SK-N-MC (cell line): ENCODE measurements at places on chromosomes 4 and X.

- no peak for DNase-seq
Measured at GRCh38 chrX:107716816-107717700, 58.5 kb downstream of the TSC22D3 start.

GRCh38 chr4:80266253-80266901 is at the start of gene FGF5:
FGF5 (plus strand) TSS chr4:80266664; CDS start chr4:80266825, 161 bp downstream.
- DNase-seq = no peak

DNA sequence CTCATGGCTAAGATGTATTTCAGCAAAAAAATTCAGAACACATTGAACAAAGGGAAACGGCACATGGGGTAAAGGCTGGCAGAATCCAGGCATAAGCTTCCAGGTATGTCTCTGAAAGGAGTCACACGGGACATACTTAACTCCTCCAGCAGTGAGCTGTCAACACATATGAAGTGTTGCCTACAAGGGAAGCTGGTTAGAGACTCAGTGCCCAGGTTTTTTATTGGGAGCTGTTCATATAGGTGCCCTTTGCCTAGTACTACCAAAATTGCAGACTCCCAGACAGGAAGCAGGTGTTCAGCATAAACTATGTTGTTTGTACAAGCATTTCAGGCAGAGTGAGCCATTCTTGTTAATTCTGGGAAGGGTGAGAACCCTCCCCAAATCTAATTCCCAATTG is 77.4 kb upstream of the PUDP start:
- DNase-seq = no peak

DNA sequence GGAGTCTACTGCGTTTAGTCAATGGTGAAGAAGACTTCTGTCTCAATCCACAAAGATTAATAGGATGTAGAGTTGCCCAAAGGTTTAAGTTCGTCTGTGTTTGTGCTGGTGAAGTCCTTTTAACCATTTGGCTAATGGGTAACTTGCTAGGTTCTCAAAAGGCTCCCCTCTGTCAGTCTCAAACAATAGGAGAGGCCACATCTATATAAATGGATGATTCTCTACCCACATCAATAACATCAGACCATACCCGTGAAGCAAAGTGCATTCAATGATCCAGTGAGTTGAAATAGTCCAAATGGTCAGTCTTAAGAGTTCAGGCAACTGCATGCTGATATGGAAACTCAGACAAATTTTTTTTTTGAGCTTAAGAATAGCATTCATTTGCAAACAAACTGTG is 28.1 kb downstream of the RS1 start:
- no peak for DNase-seq

DNA sequence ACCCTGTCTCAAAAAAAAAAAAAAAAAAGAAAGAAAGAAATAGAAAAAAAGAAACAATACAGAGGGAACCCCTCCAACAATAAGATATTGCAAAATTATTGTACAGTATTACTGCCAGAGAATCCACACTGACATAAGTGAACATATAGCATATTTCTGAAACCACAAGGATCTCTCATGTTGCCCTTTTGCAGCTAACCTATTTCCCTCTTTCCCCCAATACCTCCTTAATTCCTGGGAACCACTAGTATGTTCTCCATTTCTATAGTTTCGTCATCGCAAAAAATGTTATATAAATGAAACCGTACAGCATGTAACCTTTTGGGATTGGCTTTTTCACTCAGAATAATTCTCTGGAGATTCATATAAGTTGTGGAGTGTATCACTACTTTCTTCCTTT is 20.0 kb upstream of the BMP2K start:
- no peak for DNase-seq

GRCh38 chr4:25857403-25857802 is 5.4 kb downstream of the SEL1L3 start:
- DNase-seq = no peak

DNA sequence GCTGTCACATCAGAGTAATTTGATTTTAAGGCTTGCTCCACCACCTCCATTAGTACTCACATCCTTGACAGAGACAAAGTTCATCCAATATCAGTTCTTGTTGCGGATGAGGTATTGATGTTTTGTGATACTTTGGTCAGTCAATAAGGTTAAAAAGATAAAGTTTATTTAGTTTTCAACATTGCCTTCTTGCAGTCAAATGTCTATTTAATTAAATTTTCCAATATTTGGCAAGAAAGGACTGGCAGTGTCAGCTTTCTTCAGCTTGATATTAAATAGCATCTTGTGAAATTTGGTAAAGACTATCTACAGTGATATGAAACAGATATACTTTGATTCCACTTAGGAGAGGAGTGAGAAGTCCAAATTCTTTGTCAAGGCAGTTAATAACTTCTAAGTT is 493.4 kb downstream of the ADGRL3 start:
- DNase-seq = no peak

GRCh38 chr4:153936121-153936520 is 147.2 kb upstream of the SFRP2 start:
- no peak for DNase-seq

DNA sequence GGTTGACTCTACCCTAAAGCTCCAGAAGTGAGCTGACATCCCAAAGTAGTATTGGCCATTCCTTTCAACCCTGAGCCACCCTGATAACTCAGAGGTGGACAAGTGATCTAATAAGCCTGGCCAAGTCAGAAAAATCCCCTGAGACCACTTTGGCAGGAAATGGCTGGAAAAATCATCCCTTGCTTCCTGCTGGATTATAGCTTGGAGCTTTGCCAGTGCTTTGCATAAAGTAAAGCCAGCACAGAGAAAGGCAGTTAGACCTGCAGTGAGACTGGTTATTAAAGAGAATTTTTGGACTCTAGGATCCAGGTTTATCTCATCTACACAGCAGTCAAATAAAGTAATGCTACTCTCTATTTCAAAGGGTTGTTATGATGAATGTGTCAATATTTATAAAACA is 6.4 kb downstream of the CXCL3 start:
- no peak for DNase-seq

- peak; percentile 52 for DNase-seq
Measured at GRCh38 chr4:80989921-80990544, 40.5 kb upstream of the BMP3 start.

- no peak for DNase-seq
Measured at GRCh38 chrX:47687263-47687662, 28.3 kb upstream of the UXT start.

DNA sequence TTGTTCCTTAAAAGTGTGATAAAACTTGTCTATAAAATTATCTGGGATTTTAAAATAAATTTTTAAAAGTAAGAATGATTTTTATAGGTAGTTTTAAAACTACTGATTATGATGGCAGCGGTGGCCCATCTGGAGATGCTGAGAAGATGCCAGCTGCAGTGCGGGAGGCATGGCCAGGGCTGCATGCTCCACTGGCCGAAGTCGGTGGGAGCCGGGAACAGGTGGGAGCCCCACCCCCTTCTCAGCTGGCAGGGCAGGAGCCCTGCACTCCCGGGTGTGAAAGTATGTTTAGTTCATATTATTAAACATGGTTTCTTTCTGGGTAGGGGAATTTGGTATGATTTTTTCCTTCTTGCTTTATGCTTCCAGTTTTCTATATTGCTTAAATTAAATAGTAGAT is 63.8 kb downstream of the CORIN start:
- DNase-seq = no peak

DNA sequence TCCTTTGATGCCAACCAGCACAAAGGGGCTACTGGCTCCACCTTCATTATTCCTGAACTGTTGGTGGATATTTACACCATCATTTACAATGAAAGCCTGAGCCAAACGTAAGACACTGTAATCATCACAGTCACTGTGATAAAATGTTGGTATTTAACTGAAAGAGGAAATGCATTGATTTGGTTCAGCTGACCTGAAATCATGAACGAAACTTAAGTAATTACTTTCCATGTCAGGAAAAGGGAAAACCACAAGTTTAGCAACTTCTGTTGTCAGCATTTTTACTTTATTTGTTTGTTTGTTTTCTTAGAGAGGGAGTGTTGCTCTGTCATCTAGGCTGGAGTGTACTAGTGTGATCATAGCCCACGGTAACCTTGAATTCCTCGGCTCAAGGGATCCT is 247.8 kb upstream of the FAM47A start:
- no peak for DNase-seq

DNA sequence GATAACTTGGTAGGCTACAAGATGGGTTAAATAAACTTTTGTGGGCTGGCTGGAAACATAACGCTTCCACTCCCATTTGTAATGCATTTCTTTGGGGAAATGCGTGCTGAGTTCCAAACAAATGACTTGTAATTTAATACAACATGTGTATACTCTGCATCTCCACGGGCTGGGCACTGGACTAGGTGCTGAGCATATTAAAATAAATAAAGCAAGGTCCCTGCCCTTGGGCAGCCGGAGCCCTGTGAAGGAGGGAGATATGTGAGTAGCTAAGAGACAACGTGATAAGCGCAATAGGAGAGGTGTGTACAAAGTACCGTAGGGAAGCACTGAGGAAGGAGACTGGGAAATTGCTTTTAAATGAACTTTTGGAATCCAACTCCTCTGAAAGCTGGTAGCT is 147.2 kb upstream of the RBPJ start:
- no peak for DNase-seq

DNA sequence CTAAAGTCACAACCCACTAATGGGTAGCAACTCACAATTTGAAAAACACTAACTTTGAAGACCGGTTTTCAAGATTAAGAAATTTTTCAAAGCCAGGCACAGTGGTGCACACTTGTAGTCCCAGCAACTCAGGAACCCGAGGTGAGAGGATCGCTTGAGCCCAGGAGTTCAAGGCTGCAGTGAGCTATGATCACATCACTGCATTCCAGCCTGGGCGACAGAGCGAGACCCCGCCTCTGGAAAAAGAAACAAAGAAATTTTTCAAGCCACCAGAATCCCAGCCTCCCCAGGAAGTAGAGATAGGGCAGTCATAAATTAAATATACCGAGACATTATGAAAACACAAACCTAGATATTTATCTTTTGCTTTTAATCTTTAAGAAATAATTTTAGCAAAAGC is 13.0 kb downstream of the SMARCA1 start:
- no peak for DNase-seq

GRCh38 chr4:152628128-152628527 is 51.7 kb downstream of the TMEM154 start:
- no peak for DNase-seq

DNA sequence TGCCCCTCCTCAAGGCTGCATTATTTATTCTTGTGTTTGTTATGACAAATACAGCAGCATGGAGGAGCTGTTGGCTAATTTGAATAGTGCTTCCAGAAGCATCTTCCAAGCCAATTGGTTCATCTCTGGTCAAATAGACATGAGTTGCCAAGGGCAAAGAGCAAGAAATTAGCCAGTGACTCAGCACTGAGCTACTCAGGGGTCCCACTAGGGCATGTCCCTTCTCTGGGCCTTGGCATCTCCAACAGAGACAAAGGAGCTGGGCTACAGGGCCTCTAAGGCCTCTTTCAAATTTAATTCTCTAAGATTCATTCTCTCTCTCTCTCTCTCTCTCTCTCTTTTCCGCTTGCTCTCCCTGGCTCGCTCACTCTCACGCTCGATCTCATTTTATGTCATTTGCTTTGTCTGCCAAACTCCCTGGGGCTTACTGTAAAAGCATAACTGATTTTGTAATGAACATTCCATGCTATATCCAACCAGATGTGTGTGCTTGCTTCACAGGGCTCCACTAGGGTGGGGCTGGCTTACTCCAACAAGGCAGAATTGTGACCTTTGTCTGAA is 86.7 kb upstream of the MAGEA4 start:
- peak; percentile 65 for DNase-seq

- DNase-seq = no peak
Measured at GRCh38 chr4:121072224-121073003, at the start of gene NDNF. NDNF (minus strand) TSS chr4:121072535; CDS start chr4:121045837, 26,698 bp downstream.

- DNase-seq = no peak
Measured at GRCh38 chrX:131544218-131544617, 344 bp downstream of the OR13H1 start.

GRCh38 chrX:76076124-76076523 is 96.7 kb upstream of the PBDC1 start:
- DNase-seq = no peak

DNA sequence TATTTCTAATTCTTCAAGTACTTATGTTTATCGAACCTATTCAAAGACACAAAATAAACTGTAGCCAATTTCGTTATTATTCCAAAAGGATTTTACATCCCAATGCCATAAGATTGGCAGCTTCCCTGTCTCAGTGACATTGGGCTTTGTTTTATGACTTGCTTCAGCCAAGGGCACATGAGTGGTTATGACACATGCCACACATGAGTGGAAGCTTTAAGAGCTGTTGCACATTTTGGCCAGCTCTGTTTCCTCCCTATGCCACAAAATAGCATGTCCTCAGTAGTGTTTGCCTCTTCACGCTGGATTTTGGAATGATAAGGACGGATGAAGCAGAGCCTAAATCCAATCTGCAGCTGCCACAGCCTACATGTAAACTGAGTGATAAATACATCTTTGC is 21.9 kb downstream of the SEC24D start:
- no peak for DNase-seq

DNA sequence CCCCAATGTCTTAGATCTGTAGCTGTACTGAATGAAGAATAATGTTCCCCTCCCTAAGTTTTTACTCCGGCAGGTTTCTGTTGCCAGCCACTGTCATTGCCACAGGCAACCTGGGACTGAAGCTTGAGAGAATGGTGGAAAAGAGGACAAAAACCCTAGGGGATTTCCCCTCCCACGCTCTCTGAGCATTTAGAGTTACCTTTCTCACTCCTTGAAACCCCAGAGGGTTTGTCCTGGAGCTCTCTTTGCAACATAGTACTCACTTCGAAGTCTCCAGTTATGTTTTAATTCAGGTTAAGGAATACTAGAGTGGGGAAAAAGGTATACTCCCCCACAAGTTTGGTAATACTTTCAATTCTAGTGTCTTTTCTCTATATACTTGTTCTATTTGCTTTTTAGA is 31.5 kb downstream of the F8 start:
- DNase-seq = no peak

DNA sequence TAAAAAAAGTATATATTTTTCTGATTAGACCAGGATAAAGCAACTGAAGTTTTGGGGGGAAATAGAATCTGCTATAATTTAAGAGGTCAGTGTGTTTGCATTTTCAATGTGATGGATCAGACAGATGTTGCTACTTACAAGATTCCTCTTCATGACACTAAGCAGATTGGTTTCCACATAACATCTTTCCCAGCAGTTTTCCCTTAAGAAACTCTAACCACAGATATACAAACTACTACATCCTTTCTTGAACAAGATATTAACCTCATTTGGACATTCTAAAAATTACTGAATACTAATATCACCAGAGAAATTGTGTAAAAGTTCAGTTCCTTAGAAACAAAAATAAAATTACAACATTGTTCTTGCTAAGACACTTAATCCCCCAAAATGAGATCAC is 106.7 kb upstream of the GUCY1A1 start:
- no peak for DNase-seq

GRCh38 chrX:12452268-12452667 is 314.0 kb downstream of the FRMPD4 start:
- DNase-seq = no peak

GRCh38 chr4:94533405-94534223 is 81.9 kb downstream of the PDLIM5 start:
- no peak for DNase-seq
